Neural progenitor cell (in vitro differentiated cells): ENCODE measurements at places on chromosomes 13 and 19. TPM values are rescaled to one million over a fixed set of nuclear protein-coding genes. Genes with fewer than 3 reads are reported as not detected.

DNA sequence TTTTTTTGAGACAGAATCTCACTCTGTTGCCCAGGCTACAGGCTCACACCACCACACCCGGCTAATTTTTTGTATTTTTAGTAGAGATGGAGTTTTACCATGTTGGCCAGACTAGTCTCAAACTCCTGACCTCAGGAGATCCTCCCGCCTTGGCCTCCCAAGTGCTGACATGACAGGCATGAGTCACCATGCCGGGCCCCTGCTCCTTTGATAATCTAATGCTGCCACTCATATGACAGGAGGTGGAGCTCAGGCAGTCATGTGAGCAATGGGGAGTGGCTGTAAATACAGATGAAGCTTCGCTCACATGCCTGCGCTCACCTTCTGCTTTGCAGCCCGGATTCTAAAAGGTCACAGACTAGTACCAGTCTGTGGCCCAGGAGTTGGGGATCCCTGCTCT is 25.1 kb downstream of the ARHGEF18 start:
- H3K36me3 ChIP-seq: no peaks in the 10 kb centered on the region
- DNase-seq: no peak
- H3K4me3 ChIP-seq: no peak overlapping the region
- no peaks in the 10 kb centered on the region for H3K27me3 ChIP-seq

The OR7D2 gene
- total RNA-seq: 1.4 and 1.5 TPM in 2 replicates

GRCh38 chr13:87981416-87981815 is 310.2 kb downstream of the SLITRK5 start:
- no peak for DNase-seq
- no peak overlapping the region for H3K27ac ChIP-seq
- no peaks in the 10 kb centered on the region for H3K36me3 ChIP-seq
- no peaks in the 10 kb centered on the region for H3K27me3 ChIP-seq
- no peaks in the 10 kb centered on the region for H3K4me1 ChIP-seq
- H3K4me3 ChIP-seq: no peak overlapping the region

GRCh38 chr13:39929583-39929982 is 274.1 kb downstream of the COG6 start:
- no peak overlapping the region for H3K4me3 ChIP-seq
- H3K27me3 ChIP-seq: no peaks in the 10 kb centered on the region
- H3K36me3 ChIP-seq: no peaks in the 10 kb centered on the region

The PDCD5 gene
- 78.5 and 88.9 TPM in 2 replicates for total RNA-seq

DNA sequence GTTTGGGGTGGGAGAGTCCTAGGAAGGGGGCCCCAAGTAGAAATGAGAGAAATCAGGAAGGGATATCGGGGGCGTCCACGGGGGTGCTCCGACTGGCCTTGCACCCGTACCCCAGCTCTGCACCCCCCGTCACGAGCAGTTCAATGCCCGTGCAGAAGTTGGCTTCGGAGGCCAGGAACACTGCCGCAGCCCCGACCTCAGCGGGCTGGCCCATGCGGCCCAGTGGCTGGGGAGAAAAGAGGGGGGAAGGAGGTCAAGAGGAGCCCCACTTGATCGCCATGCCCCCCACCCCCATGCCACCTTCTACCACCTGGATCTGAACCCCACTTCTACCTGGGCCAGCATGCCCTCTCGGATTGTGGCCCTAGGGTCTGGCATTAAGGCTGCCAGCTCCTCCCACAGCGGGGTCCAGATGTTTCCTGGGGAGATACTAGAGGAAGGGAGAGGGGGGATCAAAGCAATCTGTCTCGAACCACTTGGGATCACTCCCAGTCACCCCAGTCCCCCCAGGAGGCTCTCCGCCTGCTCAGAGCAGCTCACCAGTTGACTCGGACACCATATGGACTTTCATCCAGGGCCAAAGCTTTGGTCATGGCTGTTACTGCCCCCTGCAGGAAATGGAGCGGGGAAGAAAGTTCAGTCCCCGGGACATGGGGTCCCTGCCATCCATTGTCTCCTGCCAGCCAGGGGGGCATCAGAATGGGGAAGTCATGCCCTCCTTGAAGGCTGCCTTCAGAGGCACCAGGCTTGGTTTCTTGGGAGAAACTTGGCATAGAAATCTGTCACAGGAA is 2.5 kb upstream of the BCAT2 start:
- peaks cover 18% of the 10 kb centered on the region for H3K4me1 ChIP-seq
- no peak overlapping the region for H3K4me3 ChIP-seq
- peak; percentile 42 for DNase-seq
- no peaks in the 10 kb centered on the region for H3K36me3 ChIP-seq
- H3K27me3 ChIP-seq: no peaks in the 10 kb centered on the region

DNA sequence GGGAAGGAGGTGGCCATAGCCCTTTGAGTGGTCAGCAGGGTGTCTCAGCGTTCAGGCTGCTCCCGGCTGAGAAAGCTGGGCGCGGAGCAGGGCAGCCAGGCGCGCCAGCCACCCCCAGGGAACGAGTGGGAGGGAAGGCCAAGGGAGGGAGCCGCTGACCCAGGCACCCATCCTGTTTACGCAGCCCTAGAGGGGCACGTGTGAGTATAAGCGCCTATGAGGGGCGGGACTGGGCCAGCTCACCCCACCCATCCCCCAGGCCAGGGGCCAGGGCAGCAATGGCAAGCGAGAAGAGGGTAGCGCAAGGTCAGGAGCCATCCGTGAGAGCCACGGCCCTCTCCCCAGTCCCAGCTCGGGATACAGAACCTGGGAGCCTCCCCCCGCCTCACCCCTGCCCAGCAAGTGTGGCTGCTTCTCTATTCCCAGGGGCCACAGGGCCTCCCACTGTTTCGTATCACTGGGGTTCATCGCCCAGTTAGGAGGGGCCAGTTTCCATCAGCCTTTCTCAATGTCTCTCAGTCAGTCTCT is 897 bp upstream of the DMKN start:
- no peak overlapping the region for H3K4me3 ChIP-seq
- peaks cover 4% of the 10 kb centered on the region for H3K4me1 ChIP-seq
- no peak overlapping the region for H3K27ac ChIP-seq
- H3K27me3 ChIP-seq: peaks cover 28% of the 10 kb centered on the region

GRCh38 chr13:110340812-110341444 is 33.8 kb downstream of the COL4A2 start:
- no peak overlapping the region for H3K4me3 ChIP-seq
- no peaks in the 10 kb centered on the region for H3K27me3 ChIP-seq
- no peak overlapping the region for H3K27ac ChIP-seq
- peaks cover 57% of the 10 kb centered on the region for H3K4me1 ChIP-seq
- H3K36me3 ChIP-seq: no peaks in the 10 kb centered on the region
- no peak for DNase-seq

DNA sequence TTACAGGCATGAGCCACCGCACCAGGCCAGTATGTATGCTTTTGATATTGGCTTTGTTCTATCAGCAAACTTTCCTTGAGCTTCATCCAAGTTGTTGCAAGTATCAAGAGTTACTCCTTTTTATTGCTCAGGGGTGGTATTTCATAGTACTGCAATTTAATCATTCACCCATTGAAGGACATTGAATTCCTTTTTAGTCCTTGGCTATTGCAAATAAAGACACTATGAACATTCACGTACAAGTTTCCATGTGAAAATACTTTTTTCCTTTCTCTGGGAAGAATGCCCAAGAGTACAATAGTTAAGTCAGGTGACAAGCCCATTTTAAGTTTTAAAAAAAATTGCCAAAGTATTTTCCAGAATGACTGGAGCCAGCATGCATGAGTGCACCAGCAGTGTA is 20.4 kb downstream of the CEACAM3 start:
- H3K4me1 ChIP-seq: no peaks in the 10 kb centered on the region
- H3K4me3 ChIP-seq: no peak overlapping the region
- no peak for DNase-seq
- H3K27me3 ChIP-seq: no peaks in the 10 kb centered on the region
- H3K36me3 ChIP-seq: no peaks in the 10 kb centered on the region

The HSD11B1L gene
- total RNA-seq: 7.7 and 60.5 TPM in 2 replicates
